ENCODE measurements at places on chromosomes 2 and 18. TPM values are rescaled to one million over a fixed set of nuclear protein-coding genes. Genes with fewer than 3 reads are reported as not detected.

- DNase-seq = no peak
- H3K27me3 ChIP-seq = peaks cover 10% of the 10 kb centered on the region
- no peak overlapping the region for H3K27ac ChIP-seq
Measured at GRCh38 chr2:126788652-126789051, 110.0 kb upstream of the TEX51 start.

The THSD7B gene
- total RNA-seq = not detected

The NYAP2 gene
- total RNA-seq = not detected

DNA sequence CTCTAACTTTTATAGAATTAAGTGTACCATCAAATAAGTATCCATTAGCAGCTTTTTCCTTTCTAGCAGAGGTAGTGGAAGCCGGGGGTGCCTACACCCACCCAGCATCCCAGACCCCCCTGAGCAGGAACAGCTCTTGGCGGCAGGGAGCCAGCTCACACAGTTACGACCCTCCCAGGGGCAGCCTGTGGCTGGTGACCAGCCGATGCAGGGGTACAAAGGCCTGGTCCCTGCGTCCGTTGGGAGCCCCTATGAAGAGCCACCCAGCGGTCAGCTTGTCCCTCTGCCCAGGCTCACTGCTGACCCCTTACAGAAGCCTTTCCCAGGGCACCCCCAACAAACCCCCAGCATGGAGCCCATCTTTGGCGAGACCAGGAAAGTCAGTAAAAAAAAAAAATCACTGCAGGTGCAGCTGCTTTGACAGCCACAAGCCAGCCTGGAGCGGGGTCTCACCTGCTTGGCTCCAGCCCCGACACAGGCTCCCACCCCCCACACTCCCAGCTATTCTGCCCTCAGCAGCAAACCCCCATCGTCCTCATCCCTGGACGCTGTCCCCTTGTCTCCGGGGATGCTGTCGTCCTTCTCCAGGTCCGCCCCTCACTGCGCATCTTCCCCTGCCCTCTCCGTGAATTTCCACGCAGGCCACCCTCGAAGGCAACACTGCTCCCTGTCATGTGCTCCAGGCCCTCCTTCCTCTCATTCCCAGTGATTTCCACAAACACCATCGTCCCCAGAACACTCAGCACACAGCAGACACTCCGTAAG lies 43.1 kb downstream of the GPC1 start:
- H3K27ac ChIP-seq = no peak overlapping the region
- no peaks in the 10 kb centered on the region for H3K4me1 ChIP-seq
- H3K27me3 ChIP-seq = no peaks in the 10 kb centered on the region
- no peak overlapping the region for H3K4me3 ChIP-seq
- H3K36me3 ChIP-seq = peaks cover 15% of the 10 kb centered on the region

The SLC19A3 gene
- total RNA-seq = not detected

GRCh38 chr18:46445522-46446313 lies 211.3 kb downstream of the LOXHD1 start:
- no peaks in the 10 kb centered on the region for H3K36me3 ChIP-seq
- H3K27me3 ChIP-seq = peaks cover 3% of the 10 kb centered on the region
- no peak overlapping the region for H3K27ac ChIP-seq

DNA sequence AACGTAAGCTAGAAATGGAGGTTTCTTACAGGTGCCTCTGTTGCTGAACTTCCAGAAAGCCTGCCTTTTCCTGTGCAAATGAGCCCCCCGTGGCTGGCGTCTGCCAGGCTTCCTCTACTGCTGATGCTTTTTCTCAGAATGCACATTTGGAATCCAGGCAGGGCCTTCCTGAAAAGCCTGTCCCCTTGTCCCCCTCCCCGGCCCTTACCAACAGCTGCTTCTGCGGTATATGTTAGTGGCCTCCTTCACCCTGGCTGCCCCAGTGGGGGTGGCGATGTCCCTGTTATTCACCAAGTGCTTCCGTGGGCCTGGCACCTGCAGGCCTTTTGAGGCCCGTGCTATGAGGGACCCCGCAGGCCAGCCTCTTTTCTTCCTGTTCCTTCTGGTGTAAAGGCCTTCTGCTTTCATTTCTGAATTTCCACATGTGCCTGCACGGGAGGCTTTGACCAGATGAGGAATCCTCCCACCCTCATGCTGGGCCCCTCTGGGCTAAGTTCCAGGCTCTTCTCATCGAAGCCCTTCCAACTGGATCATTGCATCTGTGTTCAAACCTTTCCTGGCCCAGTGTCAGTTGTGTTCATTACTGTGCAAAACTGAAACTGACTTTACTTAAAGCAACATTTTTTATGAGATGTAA lies 10.4 kb downstream of the CNDP2 start:
- peaks cover 61% of the 10 kb centered on the region for H3K36me3 ChIP-seq
- DNase-seq = no peak
- peak overlapping the region; percentile 42 for H3K27ac ChIP-seq
- peaks cover 5% of the 10 kb centered on the region for H3K4me1 ChIP-seq
- no peaks in the 10 kb centered on the region for H3K27me3 ChIP-seq

DNA sequence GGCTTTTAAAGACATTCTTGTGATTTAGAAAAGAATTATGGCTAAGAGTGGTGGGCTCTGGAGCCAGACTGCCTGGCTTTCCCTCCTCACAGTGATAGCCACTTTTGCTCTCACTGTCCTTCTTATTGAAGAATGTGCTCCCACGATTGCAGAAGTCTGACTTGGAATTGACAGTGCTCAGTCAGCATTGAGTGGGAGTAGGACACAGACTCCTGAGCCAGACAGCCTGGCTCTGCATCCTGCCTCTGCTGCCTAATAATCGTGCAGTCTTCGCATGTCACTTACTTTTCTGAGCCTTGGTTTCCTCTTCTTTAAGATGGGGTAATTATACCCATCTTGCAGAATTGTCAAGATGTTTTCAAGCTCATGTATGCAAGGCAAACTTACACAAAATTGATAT lies 23.3 kb downstream of the SPATS2L start:
- no peak overlapping the region for H3K4me3 ChIP-seq
- H3K36me3 ChIP-seq = no peaks in the 10 kb centered on the region
- no peaks in the 10 kb centered on the region for H3K27me3 ChIP-seq
- DNase-seq = no peak

DNA sequence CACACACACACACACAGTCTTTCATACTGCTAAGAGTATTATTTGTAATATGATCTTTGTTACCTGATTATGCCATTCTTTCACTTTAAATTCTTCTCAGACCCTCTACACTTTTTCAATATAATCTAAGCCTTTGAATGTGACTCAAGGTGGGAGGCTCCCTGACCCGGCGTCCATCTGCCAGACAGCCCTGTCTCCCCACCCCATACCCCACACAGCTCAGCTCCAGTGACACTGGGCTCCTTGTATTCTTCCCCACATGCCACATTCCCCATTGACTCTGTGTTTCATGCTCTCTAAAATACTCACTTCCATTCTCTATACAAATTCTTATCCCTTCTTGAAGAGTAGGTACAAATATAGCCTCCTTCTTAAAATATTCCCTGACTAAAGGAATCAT lies 442.2 kb downstream of the TGIF1 start:
- no peaks in the 10 kb centered on the region for H3K36me3 ChIP-seq
- no peaks in the 10 kb centered on the region for H3K4me1 ChIP-seq
- H3K4me3 ChIP-seq = no peak overlapping the region
- DNase-seq = no peak

DNA sequence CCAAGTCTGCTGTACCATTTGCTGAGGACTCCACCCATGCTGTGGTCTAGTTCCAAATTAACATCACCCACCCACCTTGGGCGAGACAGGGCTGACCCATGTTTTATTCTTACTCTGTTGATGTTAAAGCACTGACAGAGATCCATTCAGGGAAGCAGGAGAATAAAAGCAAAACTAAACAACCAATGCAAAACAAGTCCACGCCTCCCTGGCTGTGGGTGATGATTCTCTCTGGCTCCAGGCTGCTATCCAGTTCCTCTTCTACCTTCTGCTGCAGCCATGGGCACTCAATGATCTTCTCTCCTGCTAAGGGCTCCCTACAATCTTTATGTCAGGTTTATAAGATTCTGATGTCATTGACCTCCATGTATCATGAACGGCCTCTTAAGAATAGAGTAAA lies 786.6 kb upstream of the ID2 start:
- peaks cover 11% of the 10 kb centered on the region for H3K4me1 ChIP-seq
- H3K4me3 ChIP-seq = no peak overlapping the region
- no peaks in the 10 kb centered on the region for H3K36me3 ChIP-seq
- DNase-seq = no peak

The ARMC9 gene
- total RNA-seq = 2.5 TPM

GRCh38 chr2:29951576-29951975 lies 30.2 kb upstream of the ALK start:
- no peak overlapping the region for H3K27ac ChIP-seq
- H3K4me3 ChIP-seq = no peak overlapping the region
- peaks cover 20% of the 10 kb centered on the region for H3K27me3 ChIP-seq
- no peaks in the 10 kb centered on the region for H3K36me3 ChIP-seq

DNA sequence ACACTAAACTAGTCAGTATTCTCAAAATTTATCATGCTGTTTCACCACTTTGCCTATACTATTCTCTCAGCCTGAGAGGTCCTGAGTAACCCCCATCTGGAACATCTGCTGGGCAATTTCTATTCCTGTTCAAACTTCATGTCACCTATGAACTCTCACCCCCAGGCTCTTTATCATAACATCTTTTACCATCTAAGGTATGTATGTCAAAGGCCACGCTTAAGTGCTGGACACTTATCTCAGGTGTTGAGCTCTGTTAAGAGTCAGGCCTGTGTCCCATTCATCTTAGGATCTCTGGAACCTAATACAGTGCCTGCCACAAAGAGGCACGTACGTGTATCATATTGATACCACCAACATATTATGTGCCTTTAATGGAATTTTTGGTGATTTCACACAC lies 4.9 kb downstream of the AAK1 start:
- DNase-seq = no peak
- H3K27me3 ChIP-seq = no peaks in the 10 kb centered on the region
- peak overlapping the region; percentile 82 for H3K4me3 ChIP-seq

DNA sequence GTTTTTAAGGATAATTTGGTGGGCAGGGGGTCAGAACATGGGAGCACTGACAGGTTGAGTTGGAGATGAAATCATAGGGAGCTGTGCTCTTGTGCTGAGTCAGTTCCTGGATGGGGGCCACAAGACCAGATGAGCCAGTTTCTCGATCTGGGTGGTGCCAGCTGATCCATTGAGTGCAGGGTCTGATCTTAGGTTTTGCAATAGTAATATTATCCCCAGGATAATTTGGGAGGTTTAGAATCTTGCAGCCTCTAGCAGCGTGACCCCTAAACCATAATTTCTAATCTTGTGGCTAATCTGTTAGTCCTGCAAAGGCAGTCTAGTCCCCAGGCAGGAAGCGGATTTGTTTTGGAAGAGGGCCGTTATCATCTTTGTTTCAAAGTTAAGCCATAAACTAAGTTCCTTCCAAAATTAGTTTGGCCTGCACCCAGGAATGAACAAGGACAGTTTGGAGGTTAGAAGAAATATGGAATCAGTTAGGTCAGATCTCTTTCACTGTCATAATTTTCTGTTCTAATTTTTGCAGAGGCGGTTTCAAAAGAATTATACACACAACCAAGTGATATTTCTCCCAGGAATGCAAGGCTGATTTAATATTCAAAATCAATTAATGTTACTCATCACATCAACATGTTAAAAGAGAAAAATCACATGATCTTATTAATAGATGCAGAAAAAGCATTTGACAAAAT lies 23.0 kb downstream of the DBI start:
- H3K27me3 ChIP-seq = peaks cover 2% of the 10 kb centered on the region
- H3K36me3 ChIP-seq = no peaks in the 10 kb centered on the region

The C2orf78 gene
- total RNA-seq = not detected

- H3K4me1 ChIP-seq = no peaks in the 10 kb centered on the region
- DNase-seq = no peak
- no peak overlapping the region for H3K27ac ChIP-seq
- no peak overlapping the region for H3K4me3 ChIP-seq
- H3K27me3 ChIP-seq = peaks cover 15% of the 10 kb centered on the region
- no peaks in the 10 kb centered on the region for H3K36me3 ChIP-seq
Measured at GRCh38 chr2:120425014-120425413, 79.1 kb downstream of the INHBB start.

The PARD3B gene
- total RNA-seq = 0.46 TPM

- H3K27me3 ChIP-seq = peaks cover 2% of the 10 kb centered on the region
- no peak overlapping the region for H3K27ac ChIP-seq
- DNase-seq = no peak
- no peaks in the 10 kb centered on the region for H3K36me3 ChIP-seq
- no peaks in the 10 kb centered on the region for H3K4me1 ChIP-seq
- no peak overlapping the region for H3K4me3 ChIP-seq
Measured at GRCh38 chr18:25650201-25650941, 298.4 kb upstream of the ZNF521 start.

DNA sequence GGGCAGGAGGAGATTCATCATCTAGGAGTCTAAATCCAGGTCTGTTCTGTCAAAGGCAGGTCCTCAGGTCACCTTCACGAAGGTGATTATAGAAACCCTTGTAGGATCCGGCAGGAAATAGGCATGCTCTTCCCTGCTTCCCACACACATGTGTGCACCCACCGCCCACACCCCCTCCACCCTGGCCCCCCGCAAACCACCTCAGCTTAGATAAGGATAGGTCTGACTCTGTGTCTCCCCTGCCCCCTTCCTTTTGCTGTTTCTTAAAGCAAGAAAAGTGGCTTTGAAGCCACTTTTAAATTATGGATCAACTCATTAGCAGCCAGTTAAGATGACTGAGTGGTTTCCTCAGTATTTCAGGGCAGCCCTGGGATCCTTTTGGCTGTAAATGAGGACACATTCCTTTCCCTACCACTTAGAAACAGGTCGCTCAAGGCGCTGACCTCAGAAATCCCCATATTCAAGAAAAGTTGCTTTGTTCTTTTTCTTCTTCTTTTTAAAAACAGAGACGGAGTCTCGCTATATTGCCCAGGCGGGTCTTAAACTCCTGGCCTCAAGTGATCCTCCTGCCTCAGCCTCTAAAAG lies 14.5 kb upstream of the CIB4 start:
- H3K27ac ChIP-seq = no peak overlapping the region
- H3K36me3 ChIP-seq = no peaks in the 10 kb centered on the region
- H3K4me1 ChIP-seq = no peaks in the 10 kb centered on the region
- DNase-seq = no peak

The GALNT14 gene
- 0.83 TPM for total RNA-seq

The EPHA4 gene
- total RNA-seq = 5.9 TPM

DNA sequence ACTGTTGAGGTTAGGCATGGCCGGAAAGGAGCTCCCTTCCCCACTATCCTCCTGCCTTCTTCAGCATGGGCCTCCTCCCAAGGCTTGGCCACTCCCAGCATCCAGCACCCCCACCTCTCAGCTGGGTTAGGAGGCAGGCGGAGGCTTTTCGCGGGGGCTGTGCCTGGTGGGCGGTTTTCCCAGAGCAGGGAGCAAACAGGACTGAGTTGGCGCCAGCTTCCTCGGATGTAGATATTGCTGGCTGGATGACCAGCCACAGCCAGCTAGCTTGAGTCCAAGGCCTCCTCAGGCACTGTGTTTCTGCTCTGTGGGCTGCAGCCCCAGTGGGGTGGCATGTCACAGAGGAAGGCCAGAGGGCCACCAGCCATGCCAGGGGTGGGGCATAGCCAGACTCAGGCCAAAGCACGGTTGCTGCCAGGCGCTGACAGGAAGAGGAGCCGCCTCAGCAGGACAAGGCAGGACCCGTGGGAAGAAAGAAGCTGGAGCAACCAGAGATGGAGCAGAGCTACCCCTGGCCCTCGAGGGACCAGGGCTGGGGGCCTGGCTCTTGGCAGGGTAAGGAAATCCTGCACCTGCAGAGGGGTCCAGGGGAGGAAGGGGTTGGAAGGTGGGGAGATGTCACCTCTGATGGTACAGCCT lies at the start of gene TCF23:
TSS of gene TCF23 (plus strand) at position 204 of the 639 bp plus-strand sequence. CDS start at position 334, 130 bp downstream.
- H3K27ac ChIP-seq = no peak within 1 kb of the TSS
- H3K4me3 ChIP-seq = no peak within 1 kb of the TSS
- peaks cover 3% of the 10 kb centered on the region for H3K27me3 ChIP-seq
- no peaks in the 10 kb centered on the region for H3K4me1 ChIP-seq
- no peaks in the 10 kb centered on the region for H3K36me3 ChIP-seq

GRCh38 chr2:231722721-231723307 lies 14.5 kb downstream of the PTMA start:
- H3K27me3 ChIP-seq = no peaks in the 10 kb centered on the region
- no peaks in the 10 kb centered on the region for H3K4me1 ChIP-seq
- no peaks in the 10 kb centered on the region for H3K36me3 ChIP-seq
- no peak for DNase-seq

The ANKRD53 gene
- total RNA-seq = not detected

All from activated CD4-positive, alpha-beta T cell treated with anti-CD3 and anti-CD28 coated beads for 36 hours (primary cell).